Heart right ventricle (tissue), 16 donors: ENCODE measurements at places on chromosomes 3 and 15. TPM values are rescaled to one million over a fixed set of nuclear protein-coding genes. Genes with fewer than 3 reads are reported as not detected.

- no peaks in the 10 kb centered on the region for H3K36me3 ChIP-seq
- H3K4me3 ChIP-seq: no peak overlapping the region
- H3K27me3 ChIP-seq: no peaks in the 10 kb centered on the region
- no peak for DNase-seq
- H3K4me1 ChIP-seq: no peaks in the 10 kb centered on the region
- H3K27ac ChIP-seq: no peak overlapping the region
These were observed 710.6 kb downstream of the EDEM1 start for GRCh38 chr3:5898106-5898505.

THOC7 gene
- 204 TPM for polyA plus RNA-seq

FES gene
- polyA plus RNA-seq: 23.3 TPM

STRA6 gene
- polyA plus RNA-seq: 0.15 TPM

UBXN7 gene
- 2.0 TPM for polyA plus RNA-seq

- no peak for DNase-seq
- H3K27me3 ChIP-seq: no peaks in the 10 kb centered on the region
- peaks cover 3% of the 10 kb centered on the region for H3K4me1 ChIP-seq
- no peaks in the 10 kb centered on the region for H3K36me3 ChIP-seq
- H3K4me3 ChIP-seq: no peak overlapping the region
These were observed 405.9 kb upstream of the TBL1XR1 start for GRCh38 chr3:177603148-177603603.
